Aorta (tissue), 5 donors: ENCODE measurements at places on chromosomes 4 and X. TPM values are rescaled to one million over a fixed set of nuclear protein-coding genes. Genes with fewer than 3 reads are reported as not detected.

- H3K27ac ChIP-seq = no peak overlapping the region
- no peaks in the 10 kb centered on the region for H3K27me3 ChIP-seq
- H3K4me3 ChIP-seq = no peak overlapping the region
- H3K4me1 ChIP-seq = no peaks in the 10 kb centered on the region
- no peak for DNase-seq
- no peaks in the 10 kb centered on the region for H3K36me3 ChIP-seq
These were observed 1928.9 kb upstream of the IGFBP7 start for GRCh38 chr4:59039046-59039445.

DNA sequence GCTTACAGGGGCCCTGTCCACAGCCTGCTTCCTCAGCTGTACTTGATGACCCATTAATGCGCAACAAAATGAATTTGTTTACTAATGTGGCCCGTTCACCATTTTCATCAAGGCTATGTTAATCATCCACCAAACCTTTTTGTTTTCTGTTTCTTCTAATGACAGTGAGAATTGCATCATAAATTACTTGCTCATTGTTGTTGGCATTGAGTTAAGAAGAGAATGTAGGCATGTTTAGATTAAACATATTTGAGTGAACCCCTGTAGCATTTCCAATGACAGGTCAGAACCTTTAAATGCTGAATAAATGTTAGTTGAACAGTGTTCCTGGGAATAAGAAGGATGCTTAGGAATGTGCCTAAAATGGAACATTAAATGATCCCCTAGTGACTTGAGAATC is 183.4 kb downstream of the SPRY1 start:
- H3K4me1 ChIP-seq = no peaks in the 10 kb centered on the region
- H3K27ac ChIP-seq = no peak overlapping the region
- H3K27me3 ChIP-seq = no peaks in the 10 kb centered on the region
- no peak overlapping the region for H3K4me3 ChIP-seq
- H3K36me3 ChIP-seq = no peaks in the 10 kb centered on the region

The ACSL4 gene
- total RNA-seq = 47.8 TPM

- peaks cover 8% of the 10 kb centered on the region for H3K4me1 ChIP-seq
- no peak overlapping the region for H3K4me3 ChIP-seq
- DNase-seq = no peak
- H3K36me3 ChIP-seq = no peaks in the 10 kb centered on the region
- H3K27ac ChIP-seq = no peak overlapping the region
- H3K27me3 ChIP-seq = no peaks in the 10 kb centered on the region
These were observed 10.1 kb downstream of the SCARB2 start for GRCh38 chr4:76203541-76203940.

The CASP6 gene
- 11.1 TPM for total RNA-seq

The KLHL13 gene
- total RNA-seq = 4.6 TPM

- no peaks in the 10 kb centered on the region for H3K36me3 ChIP-seq
- DNase-seq = no peak
- no peak overlapping the region for H3K4me3 ChIP-seq
- H3K27ac ChIP-seq = no peak overlapping the region
- no peaks in the 10 kb centered on the region for H3K4me1 ChIP-seq
These were observed 142.7 kb upstream of the NALF2 start for GRCh38 chrX:69361311-69361845.

- H3K4me3 ChIP-seq = no peak overlapping the region
- no peaks in the 10 kb centered on the region for H3K4me1 ChIP-seq
- no peak for DNase-seq
- H3K36me3 ChIP-seq = no peaks in the 10 kb centered on the region
These were observed 637.9 kb downstream of the FAT4 start for GRCh38 chr4:125952631-125953030.

The TMSB15A gene
- 0.55 TPM for total RNA-seq

GRCh38 chrX:119067023-119067739 is 5.6 kb upstream of the CT47C1 start:
- peak; percentile 84 for DNase-seq
- H3K27ac ChIP-seq = no peak overlapping the region
- no peaks in the 10 kb centered on the region for H3K4me1 ChIP-seq

The CXCL10 gene
- 2.6 TPM for total RNA-seq

- H3K27ac ChIP-seq = no peak overlapping the region
- H3K4me3 ChIP-seq = no peak overlapping the region
- no peaks in the 10 kb centered on the region for H3K36me3 ChIP-seq
These were observed 21.1 kb downstream of the CPLX1 start for GRCh38 chr4:804804-805203.

GRCh38 chr4:11843927-11844326 is 415.2 kb upstream of the HS3ST1 start:
- H3K36me3 ChIP-seq = no peaks in the 10 kb centered on the region
- DNase-seq = no peak
- no peaks in the 10 kb centered on the region for H3K4me1 ChIP-seq
- no peak overlapping the region for H3K4me3 ChIP-seq
- H3K27ac ChIP-seq = no peak overlapping the region

DNA sequence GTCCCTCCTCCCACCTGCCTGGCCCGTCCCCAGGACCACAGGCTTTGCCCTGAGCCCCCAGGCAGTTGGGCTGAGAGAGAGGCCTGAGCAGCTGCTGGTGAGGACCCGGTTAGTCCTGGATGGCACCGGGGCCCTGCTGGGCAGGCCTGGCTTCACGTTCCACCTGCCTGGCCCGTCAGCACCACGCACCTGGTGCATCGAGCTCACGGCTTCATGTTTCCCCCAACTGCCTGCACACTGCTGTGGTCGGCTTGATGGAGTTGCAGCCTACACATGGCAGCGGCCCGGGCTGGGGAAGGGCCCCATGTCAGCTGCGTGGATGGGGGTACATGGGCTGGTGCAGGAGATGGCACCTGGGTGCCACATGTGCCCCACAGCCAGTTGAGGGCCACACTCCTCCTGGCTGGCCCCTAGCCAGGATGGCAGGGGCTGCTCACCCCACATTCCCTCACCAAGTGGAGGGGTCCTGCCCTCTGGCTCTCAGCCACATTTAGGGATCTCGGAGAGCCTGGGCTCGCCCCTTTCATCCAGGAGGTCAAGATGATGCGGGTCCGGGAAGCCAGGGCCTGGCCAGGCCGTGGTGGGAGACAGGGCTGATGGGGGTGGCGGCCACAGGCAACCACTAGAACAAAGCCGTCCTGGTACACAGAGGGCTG is 28.5 kb downstream of the NKX1-1 start:
- H3K36me3 ChIP-seq = no peaks in the 10 kb centered on the region
- no peaks in the 10 kb centered on the region for H3K4me1 ChIP-seq
- no peak overlapping the region for H3K4me3 ChIP-seq
- H3K27me3 ChIP-seq = no peaks in the 10 kb centered on the region

- no peak overlapping the region for H3K27ac ChIP-seq
- no peaks in the 10 kb centered on the region for H3K27me3 ChIP-seq
- H3K4me3 ChIP-seq = no peak overlapping the region
- no peaks in the 10 kb centered on the region for H3K4me1 ChIP-seq
These were observed 469.0 kb upstream of the MAGEB2 start for GRCh38 chrX:29746326-29746725.

DNA sequence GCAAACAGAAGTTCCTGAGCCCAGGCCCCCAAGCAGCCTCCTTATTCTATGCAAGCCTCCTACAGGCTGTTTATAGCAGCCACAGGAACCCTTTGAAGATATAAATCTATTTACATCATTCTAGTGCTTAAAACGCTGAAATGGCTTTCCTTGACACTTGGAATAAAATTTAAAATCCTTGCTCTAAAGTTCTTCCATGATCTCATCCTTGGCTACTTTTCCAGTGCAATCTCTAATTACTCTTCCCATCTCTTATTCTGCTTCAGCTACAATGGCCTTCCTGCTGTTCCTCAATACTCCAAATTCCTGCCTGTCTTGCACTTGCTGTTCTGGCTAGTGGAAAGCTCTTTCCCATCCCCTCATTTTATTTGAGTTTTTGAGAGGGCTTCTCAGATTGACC is 634.2 kb upstream of the NR3C2 start:
- no peak overlapping the region for H3K27ac ChIP-seq
- no peak overlapping the region for H3K4me3 ChIP-seq
- no peaks in the 10 kb centered on the region for H3K4me1 ChIP-seq
- no peaks in the 10 kb centered on the region for H3K36me3 ChIP-seq
- no peak for DNase-seq

- H3K27me3 ChIP-seq = no peaks in the 10 kb centered on the region
- H3K27ac ChIP-seq = no peak overlapping the region
- H3K4me3 ChIP-seq = no peak overlapping the region
- no peaks in the 10 kb centered on the region for H3K36me3 ChIP-seq
- H3K4me1 ChIP-seq = no peaks in the 10 kb centered on the region
- no peak for DNase-seq
These were observed 17.7 kb downstream of the FRYL start for GRCh38 chr4:48762408-48762807.

The MTMR8 gene
- total RNA-seq = 4.3 TPM
